ENCODE measurements at places on chromosomes 5 and 9. TPM values are rescaled to one million over a fixed set of nuclear protein-coding genes. Genes with fewer than 3 reads are reported as not detected.

- no peak for DNase-seq
Measured at GRCh38 chr5:63554191-63554590, 408.1 kb downstream of the HTR1A start.

- no peak for DNase-seq
Measured at GRCh38 chr9:107285286-107285685, 2.2 kb downstream of the RAD23B start.

DNA sequence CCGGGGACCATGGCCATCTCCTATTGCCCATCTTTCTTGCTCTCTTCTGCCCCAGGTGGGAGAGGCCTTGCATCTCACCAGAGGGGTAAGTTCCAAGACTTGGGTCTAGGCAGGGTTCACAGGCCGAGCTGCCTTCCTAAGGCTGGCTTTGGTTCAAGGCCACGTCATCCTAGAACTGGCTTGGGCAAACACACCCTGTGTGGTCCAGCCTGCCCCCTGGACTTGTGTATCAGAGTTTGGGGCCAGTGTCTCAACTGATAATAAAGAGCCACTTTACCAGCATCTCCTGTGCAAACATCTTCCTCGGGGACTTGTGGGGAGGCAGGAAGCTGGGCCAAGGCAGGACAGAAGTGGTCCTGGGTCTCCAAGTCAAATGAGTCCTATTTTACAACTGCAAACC is 17.8 kb downstream of the BOD1 start:
- no peak for DNase-seq

- no peak for DNase-seq
Measured at GRCh38 chr5:137611011-137611580, 112.0 kb upstream of the SPOCK1 start.

DNA sequence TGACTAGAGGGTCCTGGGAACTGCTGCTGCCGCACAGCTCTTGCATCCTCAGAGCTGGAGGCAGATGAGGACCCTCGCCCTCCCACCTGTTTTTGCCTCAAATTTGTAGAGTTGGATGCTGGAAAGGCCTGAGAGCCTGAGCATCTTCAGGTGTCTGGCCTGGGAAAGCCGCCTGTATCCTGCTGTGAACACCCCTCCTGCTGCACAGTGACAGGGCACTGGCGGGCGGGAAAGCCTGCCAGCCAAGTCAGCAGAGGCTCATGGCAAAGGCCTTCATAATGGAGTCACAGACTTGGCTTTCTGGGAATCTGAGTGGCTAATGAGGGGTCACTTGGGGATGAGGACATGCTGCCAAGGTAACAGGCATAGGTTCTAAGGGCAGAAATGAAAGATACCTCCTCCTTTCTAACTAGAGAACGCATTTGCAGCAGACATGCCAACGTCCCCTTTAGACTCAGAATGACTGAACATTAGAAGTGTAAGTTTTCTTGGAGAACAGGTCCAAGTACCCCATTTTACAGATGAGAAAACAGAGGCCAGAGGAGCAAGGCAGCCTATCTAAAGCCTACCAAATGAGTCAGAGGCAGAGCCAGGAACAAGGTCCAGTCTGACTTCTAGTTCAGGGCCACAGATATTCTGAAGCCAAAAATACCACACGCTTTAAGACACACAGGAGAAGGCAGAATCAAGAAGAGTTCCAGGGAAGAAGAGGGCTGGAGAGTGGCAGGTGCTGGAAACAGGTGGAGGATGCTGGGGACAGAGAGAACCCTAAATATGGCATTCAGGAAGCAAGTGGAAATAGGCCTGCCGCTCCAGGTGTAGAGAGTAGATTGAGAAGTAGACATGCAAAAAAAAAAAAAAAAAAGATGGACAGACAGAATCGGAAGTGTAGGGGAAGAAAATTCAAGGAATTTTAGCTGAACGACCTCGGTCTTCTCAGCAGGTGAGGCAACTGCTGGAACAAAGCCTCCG is 44.1 kb downstream of the EPB41L4B start:
- DNase-seq: no peak

Gene KIF27
- total RNA-seq: 4.3 TPM

Gene CCL21
- total RNA-seq: not detected

DNA sequence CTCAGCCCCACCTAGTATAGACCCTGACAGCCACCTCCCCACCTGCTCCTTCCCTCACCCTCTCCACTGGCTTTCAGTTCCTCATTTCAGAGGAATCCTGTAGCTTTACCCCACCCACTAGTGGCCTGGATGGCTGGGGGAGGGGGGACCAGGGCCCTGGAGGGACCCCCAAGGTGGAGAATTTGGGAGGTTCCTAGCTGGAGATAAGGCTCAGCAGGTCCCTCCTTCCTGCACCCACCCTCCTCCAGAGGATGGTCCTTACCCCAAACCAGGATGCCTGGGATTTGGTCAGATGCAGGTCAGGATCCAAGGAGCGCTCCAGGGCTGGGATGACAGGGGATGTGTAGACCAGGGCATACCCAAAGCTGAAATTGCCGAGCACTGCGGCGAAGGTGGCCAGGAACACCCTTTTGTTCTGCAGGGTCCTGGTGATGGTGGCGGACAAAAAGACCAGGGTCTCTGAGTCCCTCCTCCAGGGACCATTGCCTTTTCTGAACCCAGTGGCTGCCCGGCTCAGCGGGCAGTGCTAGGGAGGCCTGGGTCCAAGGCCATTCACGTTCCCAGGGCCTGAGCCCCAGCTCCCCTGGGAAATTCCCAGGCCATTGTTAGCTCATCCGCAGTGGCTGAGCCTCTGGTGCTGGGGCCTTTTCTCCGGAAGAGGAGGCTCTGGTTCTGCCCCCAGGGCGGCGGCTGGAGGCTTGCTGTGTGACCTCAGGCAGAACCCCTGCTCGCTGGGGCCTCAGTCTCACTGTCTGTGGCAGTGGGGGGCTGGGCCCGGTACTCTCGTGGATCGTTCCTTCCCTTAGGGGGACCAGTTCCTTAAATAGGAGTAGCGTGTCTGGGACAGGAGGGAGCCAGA is 678 bp downstream of the SLC2A6 start:
- no peak for DNase-seq

Gene SPATA31E1
- total RNA-seq: not detected

GRCh38 chr9:21510806-21511205 is 28.7 kb upstream of the IFNE start:
- DNase-seq: no peak

GRCh38 chr5:157464519-157465171 is 4.6 kb downstream of the NIPAL4 start:
- DNase-seq: peak; percentile 51

Measured in thoracic aorta (tissue), 2 donors.